ENCODE measurements at places on chromosomes 12 and 14.

GRCh38 chr12:6784296-6784695 is 5.0 kb upstream of the CD4 start:
- no peak for DNase-seq

- DNase-seq, result no peak
Measured at GRCh38 chr14:33737446-33737845, 213.4 kb downstream of the EGLN3 start.

- no peak for DNase-seq
Measured at GRCh38 chr12:103705927-103706326, 118.9 kb downstream of the STAB2 start.

GRCh38 chr14:20782280-20782890 is 1.3 kb downstream of the RNASE6 start:
- DNase-seq, result peak; percentile 28

- DNase-seq, result no peak
Measured at GRCh38 chr12:20463913-20464524, 95.7 kb downstream of the PDE3A start.

GRCh38 chr12:7130701-7131501 is 730 bp downstream of the CLSTN3 start:
- peak; percentile 47 for DNase-seq

- DNase-seq, result no peak
Measured at GRCh38 chr14:69605738-69606137, 5.7 kb upstream of the SUSD6 start.

- DNase-seq, result peak; percentile 44
Measured at GRCh38 chr12:110590806-110591326, 7.7 kb upstream of the PPTC7 start.

GRCh38 chr12:106866426-106867080 is 89.2 kb upstream of the TMEM263 start:
- DNase-seq, result no peak

- DNase-seq, result no peak
Measured at GRCh38 chr14:68759017-68759560, 33.8 kb downstream of the ZFP36L1 start.

DNA sequence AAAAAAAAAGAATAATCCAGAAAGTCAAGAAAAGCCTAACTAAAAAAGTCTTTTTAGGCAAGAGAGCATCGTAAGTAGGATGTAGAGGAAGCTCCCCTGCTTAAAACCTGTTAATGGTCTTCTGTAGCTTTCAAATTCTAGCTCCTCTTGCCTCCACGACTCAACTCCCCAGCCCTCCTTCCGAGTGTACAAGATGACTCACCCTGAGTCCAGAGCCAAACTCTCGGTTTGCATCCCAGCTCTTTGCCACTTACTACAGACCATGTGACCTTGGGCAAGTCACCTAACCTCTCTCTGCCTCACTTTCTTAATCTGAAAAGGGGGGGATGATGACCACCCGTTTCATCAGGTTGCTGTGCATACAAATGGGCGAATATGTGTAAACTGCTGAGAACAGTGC is 460.4 kb downstream of the DPF3 start:
- DNase-seq, result no peak

GRCh38 chr12:38911611-38912010 is 6.2 kb upstream of the CPNE8 start:
- DNase-seq, result no peak

GRCh38 chr14:63650256-63650952 is 8.7 kb upstream of the WDR89 start:
- DNase-seq, result no peak

GRCh38 chr12:130526813-130527212 is 189.1 kb downstream of the PIWIL1 start:
- DNase-seq, result no peak

DNA sequence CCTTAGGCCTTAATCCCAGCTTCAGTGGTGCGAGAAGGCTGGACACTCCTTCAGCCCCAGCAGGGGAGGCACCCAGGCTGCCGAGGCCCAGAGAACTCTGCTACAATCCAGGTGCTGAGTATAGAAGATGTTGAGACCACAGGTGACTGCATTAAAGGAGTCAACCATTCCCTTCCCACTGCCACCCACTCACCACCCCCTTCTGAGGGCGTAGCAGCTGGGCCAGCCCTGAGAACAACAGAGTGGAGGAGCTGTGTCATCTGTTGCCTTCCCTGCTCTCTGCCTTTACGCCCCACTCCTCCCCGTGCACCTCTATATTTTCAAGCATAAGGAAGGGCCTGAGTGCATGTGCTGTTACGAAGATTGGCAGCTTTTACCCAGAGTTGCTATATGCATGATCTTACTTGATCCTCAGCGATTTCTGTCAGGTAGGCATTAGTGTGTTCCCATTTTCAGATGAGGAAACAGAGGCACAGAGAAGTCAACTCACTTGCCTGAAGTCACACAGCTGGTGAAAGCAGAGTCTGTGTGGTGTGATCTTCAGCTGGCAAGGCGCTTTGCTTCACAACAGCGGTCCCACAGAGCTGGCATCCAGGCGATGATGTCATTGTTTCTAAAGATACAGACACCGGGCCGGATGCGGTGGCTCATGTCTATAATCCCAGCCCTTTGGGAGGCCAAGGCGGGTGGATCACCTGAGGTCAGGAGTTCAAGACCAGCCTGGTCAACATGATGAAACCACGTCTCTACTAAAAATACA is 46.7 kb downstream of the RIN3 start:
- DNase-seq, result no peak

GRCh38 chr12:9951026-9951675 is 19.0 kb upstream of the CLEC2A start:
- peak; percentile 34 for DNase-seq

- no peak for DNase-seq
Measured at GRCh38 chr14:61258985-61259384, 22.2 kb downstream of the TMEM30B start.

DNA sequence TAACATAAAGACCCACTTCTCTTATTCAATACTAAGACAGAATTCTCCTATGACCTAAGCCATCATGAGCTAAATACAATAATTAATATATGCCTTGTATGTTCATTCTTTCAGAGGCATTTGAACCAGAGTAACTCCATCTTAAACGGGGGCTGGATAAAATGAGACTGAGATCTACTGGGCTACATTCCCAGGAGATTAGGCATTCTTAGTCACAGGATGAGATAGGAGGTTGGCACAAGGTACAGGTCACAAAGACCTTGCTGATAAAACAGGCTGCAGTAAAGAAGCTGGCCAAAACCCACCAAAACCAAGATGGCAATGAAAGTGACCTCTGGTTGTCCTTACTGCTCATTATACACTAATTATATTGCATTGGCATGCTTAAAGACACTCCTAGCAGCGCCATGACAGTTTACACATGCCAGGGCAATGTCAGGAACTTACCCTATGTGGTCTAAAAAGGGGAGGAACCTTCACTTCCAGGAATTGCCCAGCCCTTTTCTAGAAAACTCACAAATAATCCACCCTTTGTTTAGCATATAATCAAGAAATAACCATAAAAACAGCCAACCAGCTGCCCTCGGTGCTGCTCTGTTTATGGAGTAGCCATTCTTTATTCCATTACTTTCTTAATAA is 260.7 kb downstream of the SSPN start:
- DNase-seq, result no peak

DNA sequence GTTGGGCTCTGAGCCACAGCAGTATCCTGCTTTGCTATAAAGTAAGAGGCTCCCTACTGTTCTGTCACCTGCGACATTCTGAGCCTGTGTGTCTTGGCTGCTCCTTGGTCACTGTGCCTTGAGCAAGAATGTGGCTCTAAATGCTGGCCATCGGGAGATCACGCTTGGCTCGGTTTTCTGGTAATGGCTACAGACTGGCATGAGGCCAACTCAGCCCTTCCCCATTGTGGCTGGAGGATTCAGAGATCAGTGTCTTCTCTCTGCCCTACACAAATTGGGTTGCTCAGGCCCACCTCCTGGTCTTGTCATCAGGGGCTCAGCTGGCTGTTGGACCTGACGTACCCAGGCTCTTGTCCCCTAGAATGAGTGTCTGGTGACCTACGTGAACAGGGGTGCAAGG is 94.5 kb downstream of the PLXNC1 start:
- no peak for DNase-seq

DNA sequence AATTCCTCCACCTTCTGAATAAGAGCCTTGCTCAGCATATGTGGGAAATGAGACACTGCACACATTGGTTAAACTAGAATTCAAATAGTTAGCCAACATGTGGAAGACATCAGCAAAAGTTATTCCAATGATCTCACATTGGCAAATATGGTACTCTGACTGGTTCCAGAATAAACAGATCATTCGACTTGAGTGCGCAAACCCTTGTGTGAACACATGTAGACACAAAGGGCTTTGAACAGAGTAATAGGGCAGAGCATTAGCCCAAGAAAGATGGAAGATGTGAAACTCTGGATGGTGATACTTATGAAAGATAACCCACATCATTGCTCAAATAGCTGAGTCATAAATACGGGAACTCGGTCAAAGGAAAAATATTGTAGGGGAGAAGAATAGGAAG is 1133.4 kb upstream of the SEL1L start:
- no peak for DNase-seq

DNA sequence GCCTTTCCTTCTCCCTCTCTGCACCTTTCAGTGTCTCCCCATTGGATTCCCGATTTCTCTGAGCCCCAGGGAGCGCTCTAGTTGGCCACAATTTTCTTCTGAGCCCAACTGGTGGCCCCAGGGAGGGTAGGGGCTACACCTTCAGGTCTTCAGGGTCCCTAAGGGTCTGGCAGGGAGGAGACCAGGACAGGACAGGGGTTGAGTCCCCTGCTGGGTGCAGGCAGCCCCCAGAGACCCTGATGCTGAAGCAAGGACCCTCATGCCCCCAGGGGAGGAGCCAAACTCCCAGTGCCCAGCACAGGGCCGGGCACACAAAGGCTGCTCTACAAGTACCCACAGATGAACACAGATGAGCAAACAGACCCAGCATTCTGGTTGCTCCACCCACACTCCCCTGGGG is 12.7 kb downstream of the FOXN4 start:
- DNase-seq, result no peak

DNA sequence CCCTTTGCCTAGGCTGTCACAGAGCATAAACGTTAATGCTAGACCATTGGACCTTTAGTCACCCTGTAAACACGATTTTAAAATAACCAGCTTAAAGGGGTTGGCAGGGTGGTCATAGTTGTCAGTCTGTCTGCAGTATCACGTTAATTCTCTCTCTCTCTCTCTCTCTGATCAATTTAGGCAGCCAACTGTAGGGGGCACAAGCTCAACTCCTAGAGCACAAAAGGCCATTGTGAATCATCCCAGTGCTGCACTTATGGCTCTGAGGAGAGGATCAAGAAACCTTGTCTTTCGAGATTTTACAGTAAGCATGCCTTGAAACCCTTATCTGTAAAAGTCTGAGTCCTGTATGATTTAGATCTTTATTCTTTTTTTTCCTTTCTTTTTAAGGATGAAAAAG is 97.1 kb downstream of the SCAF11 start:
- no peak for DNase-seq

DNA sequence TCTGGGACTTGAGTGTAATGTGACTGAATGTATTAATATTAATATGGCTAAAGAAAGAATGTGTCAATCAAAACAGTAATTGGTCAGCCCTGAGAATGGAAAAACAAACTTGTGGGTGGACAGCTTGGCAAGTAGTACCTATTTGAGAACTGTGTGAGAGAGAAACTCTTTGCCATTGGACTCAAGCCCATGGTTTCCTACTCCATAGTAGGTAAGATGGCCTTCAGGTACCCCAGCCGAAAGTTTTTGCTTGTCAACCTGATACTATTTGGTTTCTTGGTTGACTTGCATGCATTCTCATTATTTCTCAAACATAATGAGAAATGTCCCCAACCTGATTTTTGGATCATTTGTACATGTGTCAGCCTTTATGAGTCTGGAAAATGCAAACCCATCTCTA is 391.1 kb downstream of the MDGA2 start:
- DNase-seq, result no peak

GRCh38 chr14:74503291-74503937 is 9.8 kb downstream of the ISCA2 start:
- no peak for DNase-seq

DNA sequence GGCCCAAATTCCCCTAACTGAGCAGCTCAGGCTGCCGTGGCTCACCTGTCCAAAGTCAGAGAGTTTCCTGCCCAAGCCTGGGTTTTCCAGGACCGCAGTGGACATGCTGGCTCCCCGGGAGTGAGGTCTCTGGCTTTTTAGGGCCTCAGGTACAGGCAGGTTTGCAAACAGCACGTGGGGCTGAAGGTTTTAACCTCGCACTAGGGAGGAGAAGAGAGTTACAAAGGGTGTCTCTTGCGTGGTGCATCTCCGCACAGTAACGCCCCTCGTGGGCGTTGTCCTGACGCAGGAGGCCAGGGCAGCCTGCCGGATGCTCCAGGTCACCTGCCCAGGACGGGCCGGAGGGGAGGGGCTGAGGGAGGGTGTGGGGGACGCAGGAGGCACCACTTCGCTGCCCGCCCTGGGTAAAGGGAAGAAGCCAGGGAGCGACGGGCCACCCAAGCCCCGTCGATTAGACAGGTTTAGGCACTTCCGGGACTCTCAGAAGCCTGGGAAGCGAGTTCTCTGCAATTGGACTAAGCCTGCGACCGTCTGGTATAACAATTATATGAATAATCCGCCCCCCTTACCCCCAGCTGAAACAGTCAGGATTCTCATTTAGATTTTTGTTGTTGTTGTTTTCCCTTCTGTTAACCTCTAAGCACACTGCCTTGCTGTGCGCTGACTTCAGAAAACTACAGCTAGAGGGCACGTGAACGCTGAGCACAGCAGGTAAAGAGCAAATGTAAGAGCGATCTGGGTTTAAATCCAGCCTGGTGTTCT is at the start of gene PAH:
Gene PAH, minus strand, starts transcription at position 219 of the 762 bp plus-strand sequence. Its CDS starts 114 bp downstream, at position 105.
- DNase-seq, result peak; percentile 16

- no peak for DNase-seq
Measured at GRCh38 chr12:49332441-49332861, 4.5 kb downstream of the C1QL4 start.

DNA sequence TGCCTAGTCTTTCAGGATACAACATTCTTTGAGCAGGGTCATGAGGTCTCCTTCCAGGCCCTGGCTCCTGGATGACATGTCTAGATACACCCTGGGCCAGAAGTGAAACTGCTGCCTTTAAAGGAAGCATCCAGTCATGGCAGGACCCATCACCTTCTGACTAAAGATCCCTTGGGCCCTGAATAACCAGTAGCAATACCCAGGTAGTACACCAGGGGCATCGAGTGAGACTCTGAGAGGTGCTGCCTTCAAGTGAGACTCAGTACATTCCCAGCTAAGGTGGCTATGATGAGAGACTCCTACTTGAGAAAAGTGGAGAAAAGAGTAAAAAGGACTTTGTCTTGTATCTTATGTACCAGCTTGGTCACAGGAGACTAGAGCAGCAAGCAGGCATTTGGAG is 23.5 kb downstream of the OR6C68 start:
- DNase-seq, result no peak

- DNase-seq, result no peak
Measured at GRCh38 chr12:88683628-88684027, 103.4 kb upstream of the KITLG start.

Data from GM19239 (cell line).